ENCODE measurements at places on chromosomes 16 and 17. TPM values are rescaled to one million over a fixed set of nuclear protein-coding genes. Genes with fewer than 3 reads are reported as not detected.

- DNase-seq = no peak
These were observed at the start of gene KRTAP4-6 for GRCh38 chr17:41140360-41141131. Gene KRTAP4-6 (minus strand): TSS chr17:41140544. CDS start chr17:41140487, 57 bp downstream.

DNA sequence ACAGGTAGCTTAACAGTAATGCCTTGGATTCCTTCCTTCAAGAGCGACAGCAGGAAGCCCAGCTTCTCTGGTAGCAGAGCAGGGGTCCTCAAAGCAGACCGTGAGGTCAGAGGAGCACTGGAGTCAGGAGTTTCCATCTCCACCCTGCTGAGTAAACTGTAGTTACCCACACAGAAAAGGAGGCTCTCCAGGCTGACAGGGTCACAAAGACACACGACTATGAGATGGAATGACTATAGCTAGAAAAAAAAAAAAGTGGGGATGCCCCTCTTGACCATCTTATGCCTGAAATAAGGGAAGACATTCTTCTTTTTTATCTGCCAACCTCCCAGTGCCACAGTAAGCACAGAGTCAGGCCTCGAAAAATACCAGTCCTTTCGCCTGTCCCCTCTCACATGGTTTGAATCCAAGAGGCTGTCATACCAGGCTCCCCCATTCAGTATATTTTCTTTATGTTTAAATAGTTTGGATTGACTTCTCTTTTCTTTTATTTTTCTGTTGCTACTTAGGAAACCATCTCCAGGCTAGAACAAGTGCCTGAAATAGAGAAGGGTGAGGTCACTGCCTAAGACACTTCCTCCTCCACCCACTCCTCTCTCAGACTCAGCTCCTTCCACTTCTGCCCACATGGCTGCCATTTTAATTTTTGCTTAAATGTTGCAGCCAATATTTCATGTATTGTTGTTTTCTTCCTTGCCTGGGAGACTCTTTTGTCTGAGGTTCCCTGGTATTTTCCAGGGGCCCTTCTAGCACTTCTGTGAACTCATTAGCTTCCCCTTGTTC lies 707.4 kb downstream of the MAF start:
- no peak for DNase-seq

DNA sequence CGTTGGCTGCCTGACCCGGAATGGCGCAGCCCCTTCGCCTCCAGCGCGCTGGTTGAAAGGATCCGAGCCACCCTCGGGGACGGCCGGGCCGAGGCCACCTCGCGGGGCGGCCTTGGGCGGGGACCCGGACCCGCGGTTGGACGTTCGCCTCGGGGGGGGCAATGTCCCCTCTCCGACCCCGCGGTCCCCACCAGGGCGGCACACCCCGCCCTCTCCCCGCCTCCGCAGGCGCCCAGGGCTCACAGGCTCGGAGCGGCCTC lies 1.0 kb upstream of the SOX8 start:
- no peak for DNase-seq

TRAF7 gene
- 37.4 TPM for polyA plus RNA-seq

CDH15 gene
- 0.78 TPM for polyA plus RNA-seq

BAHCC1 gene
- polyA plus RNA-seq = 20.0 TPM

All from cardiac muscle cell (in vitro differentiated cells and primary cell).